ENCODE measurements at places on chromosomes 6 and 20.

GRCh38 chr6:47264775-47265184, 44.9 kb downstream of the TNFRSF21 start:
- no peak for DNase-seq

GRCh38 chr6:137878486-137879285, 11.6 kb downstream of the TNFAIP3 start:
- no peak for DNase-seq

- DNase-seq: no peak
Measured at GRCh38 chr6:11563793-11564192, 26.2 kb downstream of the TMEM170B start.

- DNase-seq: no peak
Measured at GRCh38 chr20:13822459-13822858, 37.6 kb downstream of the NDUFAF5 start.

DNA sequence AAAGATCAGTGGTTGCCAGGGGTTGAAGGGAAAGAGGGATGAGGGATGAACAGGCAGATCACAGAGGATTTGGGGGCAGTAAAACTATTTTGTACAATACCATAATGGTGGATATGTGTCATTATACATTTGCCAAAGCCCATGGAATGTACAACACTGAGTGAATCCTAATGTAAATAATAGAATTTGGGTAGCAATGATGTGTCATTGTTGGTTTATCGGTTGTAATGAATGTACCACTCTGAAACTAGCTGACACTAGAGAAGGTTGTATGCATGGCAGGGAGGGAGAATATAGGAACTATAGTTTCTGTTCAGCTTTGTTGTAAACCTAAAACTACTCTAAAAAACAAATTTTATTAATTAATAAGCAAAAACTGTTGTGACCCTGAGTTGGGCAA, 17.8 kb upstream of the ASF1A start:
- no peak for DNase-seq

Data from stimulated activated CD8-positive, alpha-beta memory T cell treated with anti-CD3 and anti-CD28 coated beads, Interleukin-2, amount 100 ng/mL, for 1 hour (primary cell).